ENCODE measurements at places on chromosomes 7 and 10.

DNA sequence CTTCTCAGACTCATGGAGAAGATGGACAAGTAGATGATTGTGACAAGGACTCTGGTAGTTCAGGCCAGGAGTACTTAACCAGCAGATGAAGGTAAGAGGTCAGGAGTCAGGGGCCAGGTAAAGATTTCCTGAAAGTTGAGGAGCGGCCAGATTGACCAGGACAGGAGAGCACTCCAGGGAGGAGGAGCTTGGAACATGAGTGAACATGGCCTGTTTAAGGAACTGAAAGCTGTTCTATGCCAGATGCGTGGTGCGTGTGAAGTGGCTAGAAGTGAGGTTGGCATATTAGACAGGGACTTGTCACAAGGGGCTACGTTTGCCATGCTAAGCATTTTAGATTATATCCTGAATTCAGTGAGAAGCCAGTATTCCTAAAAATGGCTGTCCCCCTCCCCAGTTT is 157.2 kb downstream of the WNT2 start:
- no peak for DNase-seq

DNA sequence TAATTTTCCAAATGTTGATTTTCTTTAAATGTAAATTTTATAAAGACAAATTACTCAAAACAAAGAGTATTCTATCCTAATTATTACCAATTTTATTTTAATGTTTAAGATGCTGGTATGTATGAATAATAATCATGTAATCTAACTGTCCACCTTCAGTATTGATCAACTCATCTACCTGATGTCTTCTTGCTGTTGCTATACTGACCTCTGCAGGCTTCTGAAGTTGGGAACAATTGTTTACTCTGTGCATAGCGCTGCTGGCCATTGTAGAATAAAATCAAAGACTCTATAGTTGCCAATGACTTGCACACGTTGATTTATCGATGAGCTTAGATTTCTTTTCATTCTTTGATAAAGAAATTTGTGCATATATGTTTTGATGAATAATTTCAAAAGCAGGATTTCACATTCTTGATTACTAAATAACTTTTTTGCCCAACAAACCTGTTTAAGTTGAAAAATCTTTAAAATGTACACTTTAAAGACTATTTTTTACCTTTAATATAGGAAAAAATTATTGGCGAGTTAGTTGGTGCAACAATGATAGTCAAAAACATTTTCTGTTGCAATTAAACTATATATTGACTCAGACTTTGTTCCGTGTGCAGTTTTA is 282.3 kb downstream of the TFEC start:
- no peak for DNase-seq

DNA sequence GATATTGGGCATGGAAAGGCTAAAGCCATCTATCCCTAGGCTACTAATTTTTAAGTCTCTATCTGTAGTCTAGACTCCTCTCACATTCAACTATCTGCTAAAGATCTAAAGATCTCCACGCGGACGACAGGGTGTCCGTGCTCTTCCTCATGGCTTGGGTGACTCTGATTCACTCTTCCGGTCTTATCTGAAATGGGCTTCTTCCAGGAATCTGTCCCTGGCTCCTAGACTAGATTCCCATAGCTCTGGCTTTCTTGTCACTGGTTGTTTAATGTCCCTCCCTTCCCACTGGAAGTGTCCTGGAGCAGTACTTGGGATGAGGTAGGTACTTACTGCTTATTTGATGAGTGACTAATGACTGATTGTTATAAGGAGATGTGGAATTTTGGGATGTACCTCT is 62.0 kb upstream of the PODXL start:
- DNase-seq, result no peak

DNA sequence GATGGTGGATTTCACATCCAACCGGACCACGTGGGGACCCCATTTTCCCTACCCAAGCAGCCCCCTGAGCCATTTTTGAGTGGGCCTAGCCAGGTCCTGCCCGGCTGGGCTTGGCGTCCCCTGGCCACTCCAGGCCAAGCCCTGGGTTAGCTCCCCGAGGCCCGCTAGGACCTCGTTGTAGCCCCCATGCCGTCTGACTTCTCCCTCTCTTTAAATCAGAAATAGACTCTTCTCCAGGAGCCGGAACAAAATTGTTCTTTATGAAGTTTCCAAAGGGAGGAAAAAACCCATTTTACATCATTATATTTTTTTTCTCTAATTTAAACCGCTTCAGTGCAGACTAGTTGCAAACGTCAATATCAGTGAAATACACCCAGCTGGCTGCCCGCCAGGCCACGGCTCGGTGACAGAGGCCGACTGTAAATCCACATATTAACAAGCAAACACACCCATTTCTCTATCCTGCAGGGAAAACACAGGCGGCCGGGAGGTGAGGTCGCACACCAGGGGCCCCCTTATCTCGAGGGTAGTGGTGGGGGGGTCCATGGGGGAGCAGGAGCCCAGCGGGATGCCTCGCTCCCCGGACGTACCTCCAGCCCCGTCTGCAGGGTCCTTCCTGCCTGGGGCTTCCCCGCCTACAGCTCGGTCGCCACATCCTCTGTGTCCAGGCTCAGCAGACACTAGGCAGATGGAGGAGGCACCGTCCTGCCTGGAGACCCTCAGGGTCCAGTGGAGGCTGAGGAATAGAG is 72.7 kb downstream of the ELFN1 start:
- peak; percentile 17 for DNase-seq

DNA sequence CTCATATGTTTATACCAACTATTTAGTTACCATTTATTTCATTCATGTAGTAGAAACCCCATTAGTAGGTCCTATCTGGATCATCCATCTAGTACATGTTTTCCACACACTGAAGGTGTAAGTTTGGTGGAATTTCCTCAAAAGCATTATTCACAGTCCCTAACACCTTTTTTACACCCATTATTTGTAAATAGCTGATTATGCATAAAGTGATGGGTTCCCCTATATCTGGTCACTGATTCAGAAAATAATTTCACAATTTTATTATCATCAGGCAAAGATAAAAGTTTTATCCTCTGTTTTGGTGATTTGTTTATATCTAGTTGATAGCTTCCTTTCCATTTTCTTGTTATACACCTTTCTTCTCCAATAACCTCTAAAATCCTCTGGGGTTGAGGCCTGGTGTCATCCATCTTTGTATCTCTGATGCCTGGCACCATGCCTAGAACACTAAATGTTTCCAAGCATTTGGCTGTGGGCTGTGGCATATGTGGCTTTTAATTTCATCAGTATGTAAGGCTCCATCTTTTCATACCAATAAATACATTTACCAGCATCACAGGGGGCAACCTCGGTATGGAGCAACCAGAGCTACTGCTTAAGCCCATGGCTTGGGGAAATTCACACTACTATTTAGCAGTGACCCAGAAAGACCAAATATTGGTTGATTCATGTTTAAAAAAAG is 1089.5 kb upstream of the LRRN3 start:
- DNase-seq, result no peak

DNA sequence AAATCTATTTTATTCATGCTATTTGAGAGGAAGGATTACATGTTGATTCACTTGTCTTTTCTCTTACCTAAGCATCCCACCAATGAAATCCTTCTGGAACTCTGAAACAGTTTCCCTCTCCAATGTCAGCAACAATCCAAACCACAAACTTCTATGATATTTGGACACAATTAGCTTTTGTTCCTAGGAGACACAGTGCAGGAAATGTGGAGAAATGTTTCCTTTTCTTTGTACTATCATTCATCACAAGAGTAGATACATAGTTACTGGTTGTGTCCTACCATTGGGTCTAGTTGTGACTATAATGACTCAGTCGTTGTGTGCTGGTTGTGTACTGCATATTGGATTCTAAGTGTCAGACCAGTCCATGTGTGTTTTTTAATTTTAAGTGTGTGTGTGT is 156.8 kb upstream of the MAGI2 start:
- no peak for DNase-seq

DNA sequence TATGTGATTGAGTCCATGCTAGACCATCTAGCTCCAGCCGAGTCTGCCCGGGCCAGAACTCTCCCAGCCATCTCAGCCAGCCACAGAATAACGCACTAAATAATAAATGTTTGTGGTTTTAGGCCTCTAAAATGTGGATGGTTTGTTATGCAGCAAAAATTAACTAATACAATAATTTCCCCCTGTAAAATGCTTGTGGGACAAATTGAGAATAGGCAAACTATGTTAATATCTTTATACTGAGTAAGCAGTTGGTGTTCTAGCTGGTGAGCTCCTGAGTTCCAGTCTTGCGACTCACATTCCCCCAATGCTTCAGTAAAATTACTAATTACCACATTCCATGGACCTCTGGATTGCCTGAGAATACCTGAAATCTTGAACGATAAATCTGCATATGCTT is 316.8 kb upstream of the NFE2L3 start:
- no peak for DNase-seq

DNA sequence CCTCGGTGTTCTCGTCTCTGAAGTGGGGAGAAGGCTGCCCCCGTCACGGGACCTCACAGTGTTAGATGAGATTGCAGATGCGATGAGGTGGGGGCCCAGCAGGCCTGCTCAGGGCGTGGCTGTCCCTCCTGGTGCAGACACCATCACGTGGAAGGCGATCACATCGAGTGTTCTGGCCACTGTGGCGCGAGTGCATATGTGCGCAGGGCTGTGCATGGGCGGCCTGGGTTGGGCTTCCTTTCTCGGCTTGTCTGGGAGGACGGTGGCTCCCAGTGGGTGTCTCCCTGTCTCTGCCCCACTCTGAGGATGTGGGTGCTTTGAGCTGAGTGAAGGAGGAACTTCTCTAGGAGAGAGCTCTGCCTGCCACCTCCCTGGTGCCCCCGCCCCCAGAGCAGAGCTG is 83.1 kb downstream of the LHPP start:
- DNase-seq, result no peak

- no peak for DNase-seq
These were observed 145.2 kb upstream of the UNC5B start for GRCh38 chr10:71067098-71067740.

DNA sequence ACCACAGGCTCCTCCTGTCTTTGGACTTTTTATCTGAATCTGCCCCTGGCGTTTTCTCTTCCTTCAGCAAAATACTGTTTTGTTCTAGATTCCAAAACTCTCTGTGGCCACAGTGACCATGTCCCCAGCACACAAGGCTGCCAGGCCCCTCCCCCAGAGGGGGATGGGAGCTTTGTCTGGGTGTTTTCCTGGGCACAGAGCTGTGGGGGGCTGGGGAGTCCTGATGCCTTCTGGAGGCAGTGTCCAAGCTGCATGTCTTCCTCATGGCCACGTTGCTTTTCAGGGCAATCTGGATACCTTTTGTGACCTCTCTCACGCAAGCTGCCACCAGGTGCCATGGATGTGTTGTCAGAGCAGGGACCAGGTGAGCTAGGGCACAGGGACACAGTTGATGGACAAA is 26.2 kb downstream of the ANTXRL start:
- no peak for DNase-seq

DNA sequence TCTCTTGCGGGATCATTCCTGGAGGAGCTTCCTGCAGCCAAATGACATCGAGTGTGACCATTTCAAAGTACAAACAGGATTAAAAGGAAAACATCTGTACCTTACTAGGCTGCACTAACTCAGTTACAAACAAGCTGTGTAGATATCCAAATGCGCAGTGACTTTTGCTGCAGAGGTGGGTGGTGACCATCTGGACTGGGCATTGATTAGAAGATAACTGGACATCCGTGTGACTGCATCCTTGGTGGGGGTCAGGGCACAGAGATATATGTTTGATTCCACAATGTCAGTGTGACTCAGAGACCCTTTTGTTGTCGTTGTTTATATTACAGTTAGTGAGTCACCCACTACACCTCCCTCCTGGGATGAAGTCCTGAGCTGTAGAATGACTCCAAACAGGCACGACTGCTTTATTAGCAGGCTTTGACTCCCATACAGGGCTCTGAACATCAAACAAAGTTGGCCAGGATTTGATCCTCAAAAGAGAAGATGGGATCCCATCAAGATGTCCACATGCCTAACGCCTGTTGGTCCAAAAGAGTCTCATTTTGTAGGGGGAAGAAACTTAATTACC is 56.7 kb upstream of the SDK1 start:
- no peak for DNase-seq

- DNase-seq, result no peak
These were observed 71.2 kb upstream of the COL13A1 start for GRCh38 chr10:69730251-69731156.

GRCh38 chr7:19572566-19572965 is 136.3 kb downstream of the POLR1F start:
- DNase-seq, result no peak

DNA sequence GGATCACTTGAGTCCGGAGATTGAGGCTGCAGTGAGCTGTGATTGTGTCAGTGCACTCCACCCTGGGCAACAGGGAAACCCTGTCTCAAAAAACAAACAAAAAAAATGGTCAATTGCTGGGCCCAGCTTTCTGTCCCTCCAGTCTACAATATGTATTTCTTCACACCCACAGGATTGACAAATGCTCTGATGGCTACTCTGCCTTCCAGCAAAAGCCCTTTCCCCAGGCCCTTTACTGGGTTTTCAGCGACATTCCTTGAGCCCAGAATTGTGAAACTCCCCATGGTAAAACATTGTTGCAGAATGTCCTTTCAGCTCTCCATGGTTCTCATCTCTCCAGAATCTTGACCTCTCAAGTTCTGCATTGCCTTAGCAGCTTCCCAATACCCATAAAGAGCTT is 23.7 kb upstream of the TNKS2 start:
- DNase-seq, result no peak

- DNase-seq, result no peak
These were observed 64.6 kb downstream of the CTBP2 start for GRCh38 chr10:125095776-125096175.

DNA sequence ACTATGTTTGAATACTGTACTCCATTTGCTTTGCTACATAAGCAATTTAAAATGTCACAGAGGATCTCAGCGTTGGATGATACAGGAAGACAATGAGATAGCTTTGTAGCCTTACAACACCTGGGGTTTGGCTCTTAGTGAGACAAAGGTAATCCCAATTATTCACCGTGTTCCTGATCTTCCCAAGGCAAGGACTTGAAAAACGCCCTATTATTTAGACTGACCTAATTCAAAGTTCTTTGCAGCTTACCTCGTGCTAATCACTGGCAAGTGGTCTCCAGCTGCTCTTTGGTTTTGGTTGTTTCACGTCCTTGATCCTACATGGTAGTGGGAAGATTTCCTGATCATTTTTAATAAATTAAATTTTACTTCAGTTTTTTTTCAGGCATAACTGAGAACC is 23.0 kb upstream of the C7orf33 start:
- no peak for DNase-seq

DNA sequence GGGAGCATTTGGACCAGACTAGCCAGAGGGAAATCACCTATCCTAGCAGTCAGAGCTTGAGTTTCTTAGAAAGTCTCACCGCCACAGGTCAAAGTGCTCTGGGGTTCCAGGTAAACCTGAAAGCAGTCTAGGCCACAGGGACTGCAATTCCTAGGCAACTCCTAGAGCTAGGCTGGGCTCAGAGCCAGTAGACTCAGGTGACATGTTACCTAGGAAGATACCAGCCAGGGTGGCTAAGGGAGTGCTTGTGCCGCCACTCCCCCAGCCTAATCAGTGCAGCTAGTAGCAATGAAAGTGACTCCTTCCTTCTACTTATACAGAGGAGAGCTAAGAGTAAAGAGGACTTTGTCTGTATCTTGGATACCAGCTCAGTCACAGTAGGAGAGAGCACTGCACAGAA is 348.7 kb upstream of the HPS1 start:
- no peak for DNase-seq

- no peak for DNase-seq
These were observed 31.5 kb upstream of the GRB10 start for GRCh38 chr7:50814166-50814565.

GRCh38 chr10:100208276-100208675 is 21.1 kb downstream of the CHUK start:
- no peak for DNase-seq

- no peak for DNase-seq
These were observed 20.5 kb upstream of the GATA3 start for GRCh38 chr10:8033812-8034465.

Data from activated naive CD4-positive, alpha-beta T cell (primary cell).